ENCODE measurements at places on chromosomes 6 and 20. TPM values are rescaled to one million over a fixed set of nuclear protein-coding genes. Genes with fewer than 3 reads are reported as not detected.

GRCh38 chr20:19834287-19834686, 76.2 kb downstream of the RIN2 start:
- H3K27me3 ChIP-seq: no peaks in the 10 kb centered on the region
- H3K36me3 ChIP-seq: no peaks in the 10 kb centered on the region
- H3K27ac ChIP-seq: no peak overlapping the region
- no peaks in the 10 kb centered on the region for H3K4me1 ChIP-seq
- H3K4me3 ChIP-seq: no peak overlapping the region
- DNase-seq: no peak

DNA sequence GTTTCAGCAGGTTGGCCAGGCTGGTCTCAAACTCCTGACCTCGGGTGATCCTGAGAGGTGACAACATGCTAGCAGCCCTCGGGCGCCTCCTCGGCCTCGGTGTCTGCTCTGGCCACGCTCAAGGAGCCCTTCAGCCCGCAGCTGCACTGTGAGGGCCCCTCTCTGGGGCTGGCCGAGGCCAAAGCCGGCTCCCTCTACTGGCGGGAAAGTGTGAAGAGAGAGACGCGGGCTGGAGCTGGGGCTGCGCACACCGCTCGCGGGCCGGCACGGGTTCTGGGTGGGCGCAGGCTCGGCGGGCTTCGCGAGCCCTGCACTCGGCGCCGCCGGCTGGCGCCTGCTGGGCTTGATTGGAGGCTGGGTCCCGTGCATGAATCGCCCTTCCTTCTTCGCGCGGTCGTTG, 80.8 kb upstream of the RBM24 start:
- no peak overlapping the region for H3K4me3 ChIP-seq
- H3K27me3 ChIP-seq: no peaks in the 10 kb centered on the region
- no peak for DNase-seq
- no peaks in the 10 kb centered on the region for H3K4me1 ChIP-seq
- H3K36me3 ChIP-seq: no peaks in the 10 kb centered on the region

DNA sequence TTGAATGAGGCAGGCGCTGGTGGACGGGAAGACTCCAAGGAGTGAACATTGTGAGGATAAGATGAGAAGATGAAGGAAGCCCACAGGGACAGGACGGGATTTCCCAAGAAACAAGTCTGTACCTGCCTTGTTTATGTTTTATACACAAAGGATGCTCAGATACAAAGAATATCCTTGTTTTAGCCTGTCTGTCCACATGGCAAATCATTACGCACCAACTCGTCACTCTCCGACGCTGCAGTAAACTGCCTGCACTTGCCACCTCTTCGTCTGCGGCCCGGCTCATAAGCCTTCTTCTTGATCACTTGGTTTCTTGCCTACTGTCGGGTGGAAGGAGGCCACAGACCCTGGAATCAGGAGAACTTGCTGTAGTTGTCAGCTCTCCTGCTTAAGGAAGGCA, 85.4 kb downstream of the CD83 start:
- peaks cover 10% of the 10 kb centered on the region for H3K4me1 ChIP-seq
- no peak for DNase-seq
- H3K27ac ChIP-seq: no peak overlapping the region
- no peak overlapping the region for H3K4me3 ChIP-seq
- no peaks in the 10 kb centered on the region for H3K36me3 ChIP-seq

Gene LY6G6F
- not detected for total RNA-seq

DNA sequence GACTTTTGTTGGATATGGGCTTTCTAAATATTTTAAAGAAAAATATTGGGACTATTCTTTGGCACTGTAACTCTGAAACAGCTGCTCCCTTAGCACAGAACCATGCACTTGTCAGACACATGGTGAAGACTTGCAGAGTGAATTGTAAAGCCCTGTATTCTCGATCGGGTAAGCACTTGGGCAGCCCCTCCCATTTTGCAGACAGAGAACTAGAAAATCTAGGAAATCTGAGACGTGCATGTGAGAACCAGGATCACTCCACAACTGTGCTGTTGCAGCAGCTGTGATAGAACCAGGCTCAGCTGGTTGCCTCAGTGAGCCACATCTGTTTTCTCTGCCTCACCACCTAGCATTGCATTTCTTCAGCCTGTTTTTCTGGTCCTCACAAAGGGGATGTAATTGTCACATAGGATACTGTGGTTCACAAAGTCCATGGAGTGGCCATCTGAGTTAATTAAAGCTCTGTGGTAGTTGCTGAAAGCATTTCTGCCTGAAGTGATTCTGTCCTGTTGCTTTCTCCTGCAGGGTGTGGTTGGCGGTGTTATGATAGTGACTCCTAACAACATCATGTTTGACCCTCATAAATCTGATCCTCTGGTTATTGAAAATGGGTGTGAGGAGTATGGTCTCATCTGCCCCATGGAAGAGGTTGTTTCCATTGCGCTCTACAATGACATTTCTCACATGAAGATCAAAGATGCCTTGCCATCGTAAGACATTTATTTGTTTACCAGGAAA, 71.8 kb upstream of the HINT3 start:
- H3K27ac ChIP-seq: no peak overlapping the region
- peaks cover 8% of the 10 kb centered on the region for H3K36me3 ChIP-seq
- no peaks in the 10 kb centered on the region for H3K27me3 ChIP-seq
- DNase-seq: no peak
- no peaks in the 10 kb centered on the region for H3K4me1 ChIP-seq
- no peak overlapping the region for H3K4me3 ChIP-seq

DNA sequence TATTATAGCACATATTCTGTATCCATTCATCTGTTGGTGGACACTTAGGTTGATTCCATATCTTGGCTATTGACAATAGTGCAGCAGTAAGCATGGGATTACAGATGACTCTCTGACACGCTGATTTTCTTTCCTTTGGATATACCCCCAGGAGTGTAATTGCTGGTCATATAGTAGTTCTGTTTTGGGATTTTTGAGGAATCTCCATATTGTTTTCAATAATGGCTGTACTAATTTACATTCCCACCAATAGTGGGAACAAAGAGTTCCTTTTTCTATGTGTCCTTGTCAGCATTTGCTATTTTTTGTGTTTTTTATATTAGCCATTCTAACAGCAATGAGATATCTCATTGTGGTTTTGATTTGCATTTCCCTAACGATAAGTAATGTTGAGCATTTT, 309.0 kb upstream of the JARID2 start:
- H3K4me3 ChIP-seq: no peak overlapping the region
- DNase-seq: no peak
- no peak overlapping the region for H3K27ac ChIP-seq
- no peaks in the 10 kb centered on the region for H3K27me3 ChIP-seq
- no peaks in the 10 kb centered on the region for H3K36me3 ChIP-seq

DNA sequence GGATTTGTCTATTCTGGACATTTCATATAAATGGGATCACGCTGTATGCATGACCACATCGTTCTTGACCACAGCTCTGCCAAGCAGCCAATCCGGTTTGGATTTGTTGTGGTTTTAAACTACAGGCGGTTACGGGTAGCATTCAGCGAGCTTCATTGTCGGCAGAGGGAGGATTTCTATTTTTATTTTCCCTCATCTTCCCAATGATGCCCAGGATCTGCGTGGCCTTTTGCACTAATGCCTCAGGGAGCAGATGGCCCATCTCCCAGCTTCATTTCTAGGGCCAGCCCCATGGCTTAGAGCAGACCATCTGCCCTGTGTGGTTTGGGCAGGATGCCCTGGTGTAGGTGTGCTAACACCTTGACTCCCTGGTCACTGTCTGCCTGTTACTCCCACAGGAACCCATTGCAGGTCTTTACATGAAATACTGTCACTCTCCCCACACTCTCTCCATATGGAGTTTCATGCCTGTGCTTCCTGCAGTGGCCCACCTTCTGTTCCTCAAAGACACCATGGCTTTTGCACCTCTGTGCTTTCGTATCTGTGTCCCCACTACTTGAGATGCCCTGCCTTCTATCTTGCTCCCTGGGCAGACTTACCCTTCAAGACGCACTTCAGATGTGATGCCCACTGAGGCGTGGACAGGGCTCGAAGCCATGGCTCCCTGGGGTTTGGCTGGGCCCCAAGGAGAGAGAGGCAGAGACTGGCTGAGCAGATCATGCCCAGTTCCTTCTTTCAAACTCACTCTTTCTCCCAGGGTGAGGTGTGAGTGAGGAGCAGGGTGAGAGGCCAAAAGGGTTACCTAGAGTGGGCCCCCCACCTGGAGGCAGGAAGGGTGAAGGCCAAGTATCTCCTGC, 26.0 kb downstream of the SDCBP2 start:
- peaks cover 67% of the 10 kb centered on the region for H3K27me3 ChIP-seq
- H3K36me3 ChIP-seq: no peaks in the 10 kb centered on the region
- no peak for DNase-seq

Gene AK9
- total RNA-seq: 4.8 TPM

- H3K27me3 ChIP-seq: no peaks in the 10 kb centered on the region
- H3K4me3 ChIP-seq: no peak overlapping the region
- no peak for DNase-seq
- H3K4me1 ChIP-seq: peaks cover 9% of the 10 kb centered on the region
- H3K27ac ChIP-seq: no peak overlapping the region
- H3K36me3 ChIP-seq: peaks cover 5% of the 10 kb centered on the region
Observed at GRCh38 chr6:30564114-30564513, 7.0 kb downstream of the PRR3 start.

- no peak overlapping the region for H3K4me3 ChIP-seq
- no peak overlapping the region for H3K27ac ChIP-seq
- H3K4me1 ChIP-seq: no peaks in the 10 kb centered on the region
- H3K27me3 ChIP-seq: peaks cover 54% of the 10 kb centered on the region
Observed at GRCh38 chr6:33963136-33963750, 159.4 kb upstream of the MLN start.

DNA sequence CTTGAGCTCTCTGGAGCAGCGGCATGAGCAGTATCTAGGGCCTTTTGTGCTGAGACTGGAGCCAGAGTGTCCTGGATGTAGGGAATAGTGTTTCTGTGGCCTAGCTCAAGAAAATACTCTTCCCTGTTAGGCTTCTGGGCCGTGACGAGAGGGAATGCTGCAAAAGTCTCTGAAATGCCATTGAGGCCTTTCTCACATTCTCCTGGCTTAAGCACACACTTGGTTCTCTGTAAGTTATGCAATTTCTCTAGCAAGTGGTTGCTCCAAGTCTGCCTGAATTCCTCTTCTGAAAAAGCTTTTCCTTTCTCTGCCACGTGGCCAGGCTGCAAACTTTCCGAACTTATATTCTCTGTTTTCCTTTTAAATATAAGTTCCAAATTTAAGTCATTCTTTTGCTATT, 744.4 kb downstream of the GRIK2 start:
- no peak overlapping the region for H3K27ac ChIP-seq
- no peak overlapping the region for H3K4me3 ChIP-seq
- no peaks in the 10 kb centered on the region for H3K4me1 ChIP-seq
- H3K27me3 ChIP-seq: no peaks in the 10 kb centered on the region
- H3K36me3 ChIP-seq: no peaks in the 10 kb centered on the region

GRCh38 chr6:127637830-127638409, 60.9 kb downstream of the C6orf58 start:
- H3K27me3 ChIP-seq: no peaks in the 10 kb centered on the region
- H3K4me3 ChIP-seq: no peak overlapping the region
- no peaks in the 10 kb centered on the region for H3K36me3 ChIP-seq
- no peak overlapping the region for H3K27ac ChIP-seq

Gene FOXA2
- 12.7 TPM for total RNA-seq

- H3K4me1 ChIP-seq: peaks cover 19% of the 10 kb centered on the region
- peaks cover 12% of the 10 kb centered on the region for H3K27me3 ChIP-seq
- no peak for DNase-seq
- H3K27ac ChIP-seq: no peak overlapping the region
Observed at GRCh38 chr6:169915769-169916550, 164.5 kb downstream of the ERMARD start.

- H3K36me3 ChIP-seq: no peaks in the 10 kb centered on the region
- DNase-seq: no peak
Observed at GRCh38 chr6:22142856-22143255, 154.0 kb downstream of the PRL start.

Gene CGAS
- total RNA-seq: not detected

- no peaks in the 10 kb centered on the region for H3K36me3 ChIP-seq
- DNase-seq: no peak
- no peaks in the 10 kb centered on the region for H3K27me3 ChIP-seq
- no peak overlapping the region for H3K4me3 ChIP-seq
- H3K4me1 ChIP-seq: peaks cover 54% of the 10 kb centered on the region
Observed at GRCh38 chr6:137647762-137648447, 153.7 kb upstream of the OLIG3 start.

DNA sequence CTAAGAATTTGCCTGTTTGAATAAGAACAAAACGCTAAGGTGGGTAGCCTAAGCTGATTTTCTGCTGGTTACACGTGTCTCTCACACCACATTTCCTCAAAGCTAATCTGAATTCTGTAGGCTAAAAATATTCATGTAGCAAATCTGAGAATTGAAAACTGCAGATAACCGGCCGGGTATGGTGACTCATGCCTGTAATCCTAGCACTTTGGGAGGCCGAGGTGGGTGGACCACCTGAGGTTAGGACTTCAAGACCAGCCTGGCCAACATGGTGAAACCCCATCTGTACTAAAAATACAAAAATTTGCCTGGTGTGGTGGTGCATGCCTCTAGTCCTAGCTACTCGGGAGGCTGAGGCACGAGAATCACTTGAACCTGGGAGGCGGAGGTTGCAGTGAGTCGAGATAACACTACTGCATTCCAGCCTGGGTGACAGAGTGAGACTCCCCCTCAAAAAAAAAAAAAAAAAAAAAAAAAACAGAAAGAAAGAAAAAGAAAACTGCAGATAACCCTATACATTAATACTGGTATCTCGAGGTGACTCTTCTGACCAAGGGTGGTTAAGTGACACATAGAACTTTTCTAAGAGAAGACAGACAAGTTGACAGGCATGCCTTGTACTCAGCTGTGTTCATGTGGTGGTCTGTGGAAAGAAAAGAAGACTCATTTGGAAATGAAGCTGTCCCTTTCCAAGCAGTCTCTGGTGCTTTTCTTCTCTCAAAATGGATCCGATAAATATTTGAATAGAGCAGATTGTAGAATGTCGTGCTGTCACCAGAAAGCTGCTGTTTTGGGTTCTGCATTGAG, 24.7 kb upstream of the ASXL1 start:
- H3K4me3 ChIP-seq: no peak overlapping the region
- no peak for DNase-seq
- H3K27ac ChIP-seq: no peak overlapping the region
- H3K4me1 ChIP-seq: peaks cover 53% of the 10 kb centered on the region
- H3K27me3 ChIP-seq: no peaks in the 10 kb centered on the region

GRCh38 chr20:56001106-56001785, 4.1 kb downstream of the CBLN4 start:
- no peak overlapping the region for H3K4me3 ChIP-seq
- H3K27ac ChIP-seq: no peak overlapping the region
- H3K4me1 ChIP-seq: no peaks in the 10 kb centered on the region
- DNase-seq: peak; percentile 12
- H3K36me3 ChIP-seq: no peaks in the 10 kb centered on the region

Gene FIG4
- 10.3 TPM for total RNA-seq

DNA sequence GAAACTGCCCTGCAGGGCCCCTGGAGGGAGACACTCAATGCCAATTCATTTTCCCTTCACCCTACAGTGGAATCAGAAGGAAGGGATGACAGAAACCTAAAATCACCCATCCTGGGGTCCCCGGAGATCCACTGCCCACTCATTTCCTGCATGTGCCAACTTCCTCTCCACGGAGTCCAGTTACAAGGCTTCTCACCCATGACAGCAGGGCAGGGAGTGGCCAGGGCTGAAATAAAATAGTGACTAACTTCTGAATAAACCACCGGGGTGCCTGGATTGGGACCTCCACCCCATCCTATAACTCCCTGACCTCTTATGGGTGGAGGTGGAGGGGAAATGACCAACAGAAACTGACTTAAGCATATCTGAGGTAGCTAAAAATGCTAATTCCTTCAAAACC, 362.3 kb downstream of the MAFB start:
- no peak overlapping the region for H3K4me3 ChIP-seq
- no peaks in the 10 kb centered on the region for H3K36me3 ChIP-seq
- H3K27ac ChIP-seq: no peak overlapping the region

Measured in HepG2 (cell line).